ENCODE measurements at places on chromosomes 7 and 10.

DNA sequence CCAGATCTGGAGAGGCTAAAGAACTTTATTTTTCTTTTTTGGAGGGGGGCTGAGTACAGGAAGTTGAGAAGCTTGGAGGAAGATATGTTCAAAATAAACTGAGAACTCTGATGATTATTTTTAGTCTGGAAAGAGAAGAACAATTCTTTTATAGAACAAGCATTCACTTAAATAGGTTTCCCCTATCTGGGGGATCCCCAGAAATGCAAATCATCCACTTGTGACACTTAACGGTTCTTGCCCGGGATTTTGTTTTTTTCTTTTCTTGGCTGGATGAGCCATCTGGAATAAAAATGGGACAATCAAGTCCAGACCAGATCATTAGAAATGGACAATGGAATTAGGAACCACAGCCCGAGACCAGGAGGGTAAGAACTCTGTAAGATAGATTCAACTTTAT is 95.9 kb upstream of the EGR2 start:
- DNase-seq: no peak

- DNase-seq: no peak
Observed at GRCh38 chr10:115092555-115093285, 445 bp upstream of the ATRNL1 start.

DNA sequence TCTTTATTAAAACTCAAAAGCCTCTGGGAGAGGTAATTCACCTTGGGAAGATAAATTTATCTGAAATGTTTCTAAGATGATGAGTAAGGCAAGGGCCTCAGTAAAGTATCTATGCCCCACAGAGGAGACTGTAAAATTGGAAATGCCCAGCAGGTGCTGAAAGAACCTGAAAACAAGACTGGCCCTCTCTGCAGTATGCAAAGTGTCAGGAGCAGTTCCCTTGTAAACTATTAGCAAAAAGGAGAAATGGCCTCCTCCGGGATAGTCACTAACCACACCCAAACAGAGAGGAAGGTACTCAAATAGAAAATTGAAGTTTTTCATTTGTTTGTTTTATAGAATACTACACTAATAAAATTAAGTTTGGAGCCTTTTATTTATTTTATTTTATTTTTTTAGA is 81.2 kb downstream of the FZD1 start:
- no peak for DNase-seq

DNA sequence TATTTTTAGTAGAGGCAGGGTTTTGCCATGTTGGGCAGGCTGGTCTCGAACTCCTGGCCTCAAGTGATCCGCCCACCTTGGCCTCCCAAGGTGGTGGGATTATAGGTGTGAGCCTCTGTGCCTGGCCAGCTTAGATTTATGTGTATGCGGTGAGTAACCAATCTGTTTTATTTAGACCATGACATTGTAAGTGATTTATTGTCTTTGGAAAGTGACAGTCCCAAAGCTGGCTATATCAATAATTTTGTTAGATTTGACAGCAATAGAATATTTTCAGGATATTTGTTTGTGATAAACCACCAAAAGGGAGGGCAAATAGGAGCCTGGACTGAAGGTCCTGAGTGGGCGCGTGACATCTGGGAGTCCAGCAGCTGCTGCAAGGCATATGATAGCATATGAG is 75.7 kb downstream of the XRCC2 start:
- no peak for DNase-seq
